ENCODE measurements at places on chromosomes 4 and X.

GRCh38 chr4:53192496-53192895 lies 173.4 kb downstream of the SCFD2 start:
- no peak for DNase-seq

GRCh38 chrX:115232933-115233496 lies 881 bp downstream of the LRCH2 start:
- DNase-seq: no peak

DNA sequence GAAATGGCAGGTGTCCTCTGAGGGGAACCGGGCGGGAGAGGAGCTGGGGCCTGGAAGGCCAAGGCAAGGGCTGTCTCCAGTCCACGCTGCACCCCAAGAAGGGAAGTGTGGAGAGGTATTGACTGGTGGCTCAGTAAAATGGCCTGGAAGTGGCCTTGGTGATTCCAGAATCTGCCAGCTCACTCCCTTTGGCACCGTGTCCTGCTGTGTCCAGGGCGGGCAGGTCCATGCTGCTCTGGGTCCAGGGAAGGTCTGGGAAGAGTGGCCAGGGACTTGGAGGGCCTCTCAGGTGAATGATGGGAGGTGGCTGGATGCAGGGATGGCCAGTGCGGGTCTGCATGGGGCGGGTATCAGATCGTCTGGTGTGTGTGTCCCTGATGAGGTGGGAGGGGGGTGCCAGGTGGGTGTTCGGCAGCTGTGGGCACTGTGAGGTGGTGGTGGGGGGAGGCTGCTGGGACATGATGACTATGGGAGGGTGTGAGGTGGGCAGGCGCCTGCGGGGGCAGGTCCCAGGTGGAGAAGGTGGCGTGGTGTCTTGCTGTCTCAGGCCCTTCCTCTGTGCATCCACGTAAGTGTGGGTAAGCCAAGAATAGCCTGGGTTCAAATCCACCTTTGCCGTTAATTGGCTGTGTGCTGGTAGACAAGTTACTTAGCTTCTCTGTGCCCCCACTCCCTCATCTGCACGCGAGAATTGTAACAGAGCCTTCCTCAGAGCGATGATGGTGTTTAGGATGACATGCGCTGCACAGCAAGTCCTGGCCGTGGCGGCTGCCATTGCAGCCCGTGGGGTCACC lies 17.7 kb downstream of the RGS12 start:
- DNase-seq: no peak

GRCh38 chrX:153908219-153908860 lies 3.9 kb downstream of the AVPR2 start:
- no peak for DNase-seq

GRCh38 chr4:174517502-174518445 lies 4.5 kb downstream of the HPGD start:
- no peak for DNase-seq

DNA sequence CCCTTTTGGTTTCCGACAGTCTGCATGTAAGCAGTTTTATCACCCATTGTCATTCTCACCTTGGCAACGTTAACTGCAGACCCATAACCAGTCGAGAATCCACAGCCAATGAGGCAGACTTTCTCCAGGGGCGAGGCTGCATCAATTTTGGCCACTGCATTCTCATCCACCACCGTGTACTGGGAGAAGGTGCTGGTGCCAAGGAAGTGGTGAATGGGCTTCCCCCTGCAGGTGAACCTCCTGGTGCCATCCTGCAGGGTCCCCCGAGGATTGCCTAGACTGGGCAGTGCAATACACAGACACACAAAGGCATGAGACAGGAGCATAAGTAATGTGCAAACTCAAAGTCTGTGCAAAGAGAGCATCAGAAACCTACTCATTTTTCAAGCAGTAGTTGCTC lies 5.4 kb downstream of the ADH1B start:
- no peak for DNase-seq

GRCh38 chrX:81229901-81230300 lies 28.0 kb downstream of the SH3BGRL start:
- no peak for DNase-seq

GRCh38 chr4:153246446-153247115 lies 42.3 kb downstream of the TRIM2 start:
- DNase-seq: no peak

DNA sequence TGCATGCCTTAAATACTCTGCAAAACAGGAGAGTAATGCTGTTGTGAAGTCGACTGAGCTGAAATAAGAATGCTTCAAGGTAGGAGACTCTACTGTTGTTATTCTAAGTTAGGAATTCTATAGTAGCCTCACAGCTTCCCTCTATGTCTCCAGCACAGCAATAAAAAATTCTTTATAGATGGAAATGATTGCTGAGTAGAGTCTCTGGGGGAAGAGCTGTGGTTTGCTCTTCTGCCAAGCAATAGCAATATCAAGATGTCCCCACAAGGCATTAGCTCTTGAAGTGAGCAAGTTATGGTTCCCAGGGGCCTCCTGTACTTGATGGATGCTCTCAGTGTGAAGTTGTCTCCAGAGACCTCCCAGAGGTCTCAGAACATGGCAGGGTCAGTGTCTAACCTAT lies 880.6 kb upstream of the FRG1 start:
- DNase-seq: no peak

GRCh38 chr4:133865612-133866327 lies 335.8 kb downstream of the PABPC4L start:
- no peak for DNase-seq

- peak; percentile 6 for DNase-seq
These were observed 24.3 kb upstream of the SRD5A3 start for GRCh38 chr4:55321707-55322264.

DNA sequence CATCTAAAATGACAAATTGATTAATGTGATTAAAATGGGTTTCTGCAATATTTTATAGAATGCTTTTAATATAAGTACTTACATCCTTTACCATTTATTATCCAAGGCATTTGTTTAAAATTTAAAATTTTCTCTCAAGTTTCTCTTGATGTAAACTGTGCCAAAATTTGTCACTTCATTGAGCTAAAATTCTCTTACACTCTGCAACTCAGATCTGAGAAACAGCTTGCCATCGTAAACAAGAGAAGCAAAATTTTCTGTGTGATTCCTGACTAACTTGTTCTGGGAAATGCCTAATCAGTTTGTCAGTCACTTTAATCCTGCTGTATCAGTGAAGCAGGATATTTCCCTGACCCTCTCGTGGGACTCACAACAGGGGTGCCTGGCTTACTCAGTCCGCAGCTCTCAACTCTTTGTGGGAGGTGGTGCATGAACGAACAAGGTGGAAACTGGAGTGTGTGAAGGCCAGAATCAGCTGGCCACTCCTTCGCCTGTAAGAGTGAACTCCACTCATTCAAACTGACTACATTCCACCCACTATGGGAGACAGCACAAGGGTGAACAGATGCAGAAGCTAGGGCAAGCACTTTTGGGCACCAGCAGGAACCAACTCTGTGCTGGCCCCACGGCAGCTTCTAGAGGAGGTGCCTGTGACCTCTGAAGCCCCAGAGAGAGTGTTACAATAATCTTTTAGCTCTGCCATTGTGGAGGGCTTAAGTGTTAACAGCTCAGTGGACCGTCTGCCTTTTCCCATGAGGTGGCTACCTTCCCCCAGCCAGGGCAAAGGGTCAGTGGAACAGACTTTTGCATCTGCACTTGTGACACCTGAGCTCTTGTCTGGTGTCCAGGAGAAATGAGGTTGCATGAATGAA lies 349.4 kb downstream of the FAT4 start:
- DNase-seq: no peak
